ENCODE measurements at places on chromosomes 5 and 9.

- DNase-seq, result no peak
Observed at GRCh38 chr5:74866596-74867162, 492 bp upstream of the FAM169A start.

DNA sequence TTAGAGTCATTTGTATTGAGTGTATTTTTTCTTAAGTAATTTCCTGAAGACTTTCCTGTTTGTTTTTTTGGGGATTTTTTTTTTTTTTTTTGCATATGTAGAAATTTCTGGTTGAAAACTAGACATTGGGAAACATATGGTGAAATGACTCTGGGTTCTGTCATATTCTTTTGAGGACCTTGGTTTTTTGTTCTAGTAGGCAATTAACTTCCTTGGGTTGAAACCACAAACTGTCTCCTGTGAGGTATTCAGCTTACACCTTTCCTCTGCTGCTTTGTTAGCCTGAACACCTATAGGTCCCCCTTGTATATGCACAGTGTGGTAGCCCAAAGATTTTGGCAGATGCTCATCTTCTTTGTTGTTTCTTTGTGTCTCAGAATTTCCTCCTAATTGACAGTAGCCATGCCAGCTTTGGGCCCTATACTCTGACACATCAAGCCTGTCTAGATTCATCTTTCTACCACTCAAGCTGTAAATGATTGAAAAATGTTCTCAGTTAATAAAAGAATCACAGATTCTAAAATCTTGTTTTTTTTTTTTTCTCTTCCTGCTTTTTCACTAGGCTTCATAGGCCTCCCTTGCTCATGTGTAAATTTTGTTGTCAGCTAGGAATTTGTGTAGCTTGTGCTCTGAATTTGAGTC, 140.6 kb downstream of the COMMD10 start:
- DNase-seq, result no peak

DNA sequence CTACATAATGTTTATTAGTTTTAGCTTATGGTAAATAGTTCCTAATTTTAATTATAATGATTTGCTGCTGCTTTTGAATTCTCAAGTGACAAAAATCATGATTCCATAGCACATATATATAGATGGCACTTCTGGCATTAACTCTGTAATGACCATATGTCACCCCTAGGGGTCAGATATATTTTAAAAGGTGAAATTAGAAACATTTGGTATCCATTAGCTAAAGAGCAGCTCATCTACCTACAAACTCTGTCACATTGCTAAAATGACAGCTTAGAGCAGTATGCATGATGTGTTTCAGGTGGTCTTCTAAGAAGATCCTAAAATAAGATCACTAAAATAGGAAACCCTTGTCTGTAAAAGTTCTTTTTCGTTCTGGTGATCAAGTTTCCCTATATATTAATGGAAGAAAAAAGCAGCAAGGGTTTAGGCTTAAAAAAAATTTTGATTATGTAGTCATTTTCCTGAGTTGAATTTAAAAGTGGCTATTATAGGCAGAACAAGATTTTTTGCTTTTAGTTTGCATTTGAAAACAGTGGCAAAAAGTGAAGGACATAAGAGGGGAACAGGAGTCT, 157.7 kb upstream of the POU5F2 start:
- no peak for DNase-seq

GRCh38 chr9:21931428-21931827, 62.8 kb downstream of the CDKN2A start:
- no peak for DNase-seq

- no peak for DNase-seq
Observed at GRCh38 chr9:90815183-90815943, 13.7 kb downstream of the SYK start.

DNA sequence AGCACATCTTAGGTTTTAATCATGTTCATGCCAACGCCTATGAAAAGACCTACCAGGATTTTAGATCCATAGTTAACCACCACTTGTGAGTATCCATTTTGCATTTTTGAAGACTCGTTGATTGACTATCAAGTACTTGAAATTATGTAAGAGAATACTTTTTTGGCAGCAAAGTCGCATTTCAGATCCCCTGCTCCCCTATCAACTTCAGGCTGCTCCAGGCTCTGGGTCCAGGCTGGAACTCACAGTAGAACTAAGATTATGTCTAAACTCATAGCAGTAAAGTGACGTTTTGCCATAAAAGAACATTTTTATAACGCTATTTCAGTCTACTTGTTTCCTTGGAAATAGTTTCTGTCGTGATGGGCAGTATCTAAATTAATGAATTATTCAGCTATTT, 267.7 kb downstream of the FANCC start:
- DNase-seq, result no peak
